Osteocyte (in vitro differentiated cells): ENCODE measurements at places on chromosomes 7 and 10. TPM values are rescaled to one million over a fixed set of nuclear protein-coding genes. Genes with fewer than 3 reads are reported as not detected.
A peak's percentile ranks its signal among the peaks of the same experiment; 100 is the strongest.

- DNase-seq = peak; percentile 34
- H3K4me1 ChIP-seq = peaks cover 88% of the 10 kb centered on the region
- H3K27ac ChIP-seq = peak overlapping the region; percentile 98
- H3K27me3 ChIP-seq = no peaks in the 10 kb centered on the region
- H3K36me3 ChIP-seq = peaks cover 4% of the 10 kb centered on the region
Observed at GRCh38 chr10:113131613-113132261, 181.7 kb downstream of the TCF7L2 start.

- H3K4me3 ChIP-seq = no peak overlapping the region
- H3K4me1 ChIP-seq = peaks cover 5% of the 10 kb centered on the region
- no peaks in the 10 kb centered on the region for H3K36me3 ChIP-seq
- no peak for DNase-seq
- H3K27ac ChIP-seq = no peak overlapping the region
Observed at GRCh38 chr10:61822781-61823230, 78.7 kb upstream of the ARID5B start.

DNA sequence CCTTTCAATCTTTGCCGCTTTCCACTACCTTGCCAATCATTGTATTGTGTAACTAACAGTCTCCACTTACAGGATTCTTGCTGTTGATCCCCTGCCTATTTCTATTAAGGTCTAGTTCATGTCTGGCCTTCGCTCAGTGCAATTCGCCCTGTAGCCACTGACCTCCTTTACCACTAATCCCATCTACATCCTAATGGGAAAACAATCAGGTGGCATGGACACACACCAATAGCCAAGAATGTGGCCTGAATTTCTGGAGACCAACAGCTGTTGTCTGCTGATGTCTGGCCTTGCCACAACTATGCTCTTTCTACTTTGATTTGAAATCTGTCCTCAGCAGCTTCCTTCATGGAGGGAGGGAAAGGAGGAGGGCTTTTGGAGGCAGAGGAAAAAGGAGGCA is 546.2 kb downstream of the SORCS3 start:
- no peak overlapping the region for H3K27ac ChIP-seq
- no peaks in the 10 kb centered on the region for H3K36me3 ChIP-seq
- H3K4me1 ChIP-seq = no peaks in the 10 kb centered on the region
- H3K4me3 ChIP-seq = no peak overlapping the region

- no peak overlapping the region for H3K4me3 ChIP-seq
- peaks cover 3% of the 10 kb centered on the region for H3K4me1 ChIP-seq
- DNase-seq = no peak
- peaks cover 36% of the 10 kb centered on the region for H3K36me3 ChIP-seq
- no peak overlapping the region for H3K27ac ChIP-seq
- no peaks in the 10 kb centered on the region for H3K27me3 ChIP-seq
Observed at GRCh38 chr10:68618234-68618633, 58.1 kb downstream of the TET1 start.

GRCh38 chr10:23718946-23719345 is 280.1 kb downstream of the OTUD1 start:
- H3K27me3 ChIP-seq = no peaks in the 10 kb centered on the region
- H3K4me3 ChIP-seq = no peak overlapping the region
- DNase-seq = no peak

The TUBB8 gene
- not detected in 2 replicates for total RNA-seq

- peaks cover 22% of the 10 kb centered on the region for H3K4me1 ChIP-seq
- H3K27ac ChIP-seq = no peak overlapping the region
- H3K36me3 ChIP-seq = no peaks in the 10 kb centered on the region
- DNase-seq = no peak
- peaks cover 77% of the 10 kb centered on the region for H3K27me3 ChIP-seq
- peak overlapping the region; percentile 52 for H3K4me3 ChIP-seq
Observed at GRCh38 chr10:124446830-124447750, 2.7 kb downstream of the NKX1-2 start.

The ELOVL3 gene
- total RNA-seq = not detected in 2 replicates

- no peak for DNase-seq
- peaks cover 4% of the 10 kb centered on the region for H3K36me3 ChIP-seq
- H3K4me3 ChIP-seq = no peak overlapping the region
Observed at GRCh38 chr10:72764151-72764550, 72.2 kb downstream of the MCU start.

DNA sequence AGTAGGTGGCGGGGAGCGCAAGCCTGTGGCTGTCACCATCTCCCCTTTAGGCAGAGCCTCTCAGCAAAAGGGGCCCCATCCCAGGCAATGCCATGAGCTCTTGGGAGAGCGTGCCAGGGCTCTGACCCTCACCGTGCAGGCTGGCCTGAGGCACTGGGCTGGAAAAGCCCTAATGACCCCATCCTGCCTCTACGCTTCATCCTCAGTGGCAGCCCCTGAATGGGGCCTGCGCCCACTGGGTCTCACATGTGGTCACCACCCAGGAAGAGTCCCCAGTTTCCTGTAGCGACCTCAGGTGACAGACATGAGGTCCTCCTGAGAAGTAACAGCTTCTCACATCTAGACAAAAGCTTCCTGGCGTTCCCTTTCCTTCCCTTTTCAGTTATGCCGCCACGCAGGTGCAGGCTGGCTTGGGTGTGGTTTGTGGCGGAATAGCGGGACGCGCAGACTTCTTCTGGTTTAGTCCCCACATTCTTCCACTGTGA is 59.2 kb downstream of the CLEC2L start:
- H3K27ac ChIP-seq = no peak overlapping the region
- no peaks in the 10 kb centered on the region for H3K4me1 ChIP-seq
- no peaks in the 10 kb centered on the region for H3K27me3 ChIP-seq
- DNase-seq = peak; percentile 72
- peaks cover 50% of the 10 kb centered on the region for H3K36me3 ChIP-seq
- no peak overlapping the region for H3K4me3 ChIP-seq

The CHST12 gene
- total RNA-seq = 28.0 and 30.2 TPM in 2 replicates

The MUC12 gene
- not detected in 2 replicates for total RNA-seq

DNA sequence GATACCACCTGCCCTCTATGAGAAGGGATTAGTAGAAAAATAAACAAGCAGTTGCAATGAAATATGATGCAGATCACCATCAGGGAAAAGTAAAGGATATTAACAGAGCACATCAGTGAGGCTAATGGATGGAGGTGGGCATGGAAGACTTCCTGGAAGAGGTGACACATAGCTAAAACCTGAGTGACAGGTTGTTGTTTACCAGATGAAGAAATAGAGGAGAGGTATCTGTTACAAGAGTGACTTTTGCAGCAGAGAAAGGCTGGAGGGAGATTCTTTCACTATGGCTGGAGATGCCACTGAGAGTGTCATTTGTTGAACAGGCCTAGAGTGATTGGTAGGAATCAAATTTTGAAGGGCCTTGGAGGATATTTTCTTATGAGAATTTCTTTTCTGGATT is 646.2 kb downstream of the GATA3 start:
- H3K27ac ChIP-seq = no peak overlapping the region
- DNase-seq = no peak
- H3K4me3 ChIP-seq = no peak overlapping the region
- H3K4me1 ChIP-seq = no peaks in the 10 kb centered on the region
- no peaks in the 10 kb centered on the region for H3K27me3 ChIP-seq

DNA sequence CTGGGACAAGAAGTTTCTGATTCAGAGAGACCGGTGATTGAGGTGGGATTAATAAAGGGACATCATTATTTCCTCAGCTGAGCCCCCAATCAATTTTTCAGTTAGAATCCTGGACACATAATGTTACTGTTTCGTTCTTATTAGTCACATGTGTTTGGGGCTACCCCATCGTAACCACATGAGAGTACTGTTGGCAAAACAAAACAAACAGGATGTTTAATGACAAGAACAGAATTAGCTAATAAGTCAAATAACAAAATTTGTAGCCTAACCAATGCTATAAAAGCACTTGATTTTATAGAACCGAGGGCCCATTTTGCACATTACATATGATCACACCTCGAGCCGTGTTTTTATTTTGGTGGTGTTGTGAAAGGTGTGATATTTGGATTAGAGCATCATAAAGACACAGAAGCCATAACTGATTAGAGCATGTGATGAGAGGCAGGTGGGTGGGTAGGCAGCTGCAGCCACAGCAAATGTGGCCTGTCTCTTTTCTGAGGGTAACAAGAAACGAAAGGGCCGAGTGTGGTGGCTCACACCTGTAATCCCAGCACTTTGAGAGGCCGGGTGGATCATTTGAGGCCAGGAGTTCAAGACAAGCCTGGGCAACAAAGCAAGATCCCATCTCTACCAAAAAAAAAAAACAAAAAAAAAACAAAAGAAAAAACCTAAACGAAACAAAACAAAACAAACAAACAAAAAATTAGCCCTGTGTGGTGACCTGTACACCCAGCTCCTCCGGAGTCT is 1.8 kb upstream of the VWC2 start:
- DNase-seq = no peak
- H3K4me3 ChIP-seq = no peak overlapping the region
- peaks cover 40% of the 10 kb centered on the region for H3K27me3 ChIP-seq
- H3K4me1 ChIP-seq = peaks cover 12% of the 10 kb centered on the region

The TRAPPC14 gene
- 18.2 and 20.3 TPM in 2 replicates for total RNA-seq

The WAPL gene
- 29.3 and 32.6 TPM in 2 replicates for total RNA-seq

DNA sequence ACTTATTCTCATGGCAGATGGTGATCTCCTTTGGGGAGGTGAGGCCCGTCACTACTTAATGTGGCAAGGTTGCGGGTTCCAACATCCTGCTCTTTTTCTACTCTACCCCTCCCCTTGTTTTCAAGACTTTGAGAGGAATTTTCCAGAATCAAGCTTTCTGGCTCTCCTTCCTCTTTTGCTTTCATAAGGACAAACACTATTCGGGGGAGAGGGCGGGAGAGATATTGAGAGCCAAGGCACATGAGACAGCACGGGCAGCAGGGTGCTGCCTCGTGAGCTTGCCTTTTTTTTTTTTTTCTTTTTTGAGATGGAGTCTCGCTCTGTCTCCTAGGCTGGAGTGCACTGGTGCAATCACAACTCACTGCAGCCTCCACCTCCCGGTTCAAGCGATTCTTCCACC is 6.9 kb upstream of the PFKFB3 start:
- no peaks in the 10 kb centered on the region for H3K27me3 ChIP-seq
- H3K4me3 ChIP-seq = no peak overlapping the region
- H3K4me1 ChIP-seq = peaks cover 35% of the 10 kb centered on the region
- H3K36me3 ChIP-seq = no peaks in the 10 kb centered on the region
- DNase-seq = no peak
- no peak overlapping the region for H3K27ac ChIP-seq

The SFTPA1 gene
- not detected in 2 replicates for total RNA-seq

DNA sequence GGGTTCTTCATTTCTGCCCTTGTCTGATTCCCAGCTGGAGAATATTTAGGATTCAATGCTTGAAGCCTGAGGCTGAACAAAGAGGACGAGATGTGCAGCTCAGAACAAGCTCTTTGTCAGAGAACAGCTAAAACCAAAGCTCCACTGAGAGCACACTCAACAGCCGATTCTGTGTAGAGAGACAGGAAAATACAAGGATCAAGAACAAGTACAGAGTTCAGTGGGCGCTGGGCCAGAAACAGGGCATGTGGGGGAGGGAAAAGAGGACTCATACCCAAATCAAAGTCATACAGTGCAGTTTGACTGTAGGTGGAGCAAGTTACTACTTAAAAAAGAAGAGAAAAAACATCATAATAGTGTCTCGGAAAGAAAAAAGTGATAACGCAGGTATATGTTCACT is at the start of gene AGMO:
Gene AGMO (minus strand): TSS at position 181 of the 400 bp plus-strand sequence.
- DNase-seq = peak; percentile 84
- peak within 1 kb of the TSS; percentile 95 for H3K27ac ChIP-seq
- H3K36me3 ChIP-seq = no peaks in the 10 kb centered on the region
- peak within 1 kb of the TSS; percentile 69 for H3K4me3 ChIP-seq
- H3K4me1 ChIP-seq = peaks cover 50% of the 10 kb centered on the region
- H3K27me3 ChIP-seq = no peaks in the 10 kb centered on the region

The C10orf105 gene
- total RNA-seq = not detected in 2 replicates

GRCh38 chr10:46317889-46318288 is 31.1 kb downstream of the ANTXRL start:
- H3K36me3 ChIP-seq = no peaks in the 10 kb centered on the region
- H3K4me1 ChIP-seq = no peaks in the 10 kb centered on the region
- no peak for DNase-seq
- H3K27me3 ChIP-seq = peaks cover 27% of the 10 kb centered on the region
- no peak overlapping the region for H3K27ac ChIP-seq

GRCh38 chr10:103868200-103868599 is 12.8 kb upstream of the SH3PXD2A start:
- peaks cover 4% of the 10 kb centered on the region for H3K27me3 ChIP-seq
- H3K4me3 ChIP-seq = no peak overlapping the region
- H3K27ac ChIP-seq = no peak overlapping the region
- no peak for DNase-seq

DNA sequence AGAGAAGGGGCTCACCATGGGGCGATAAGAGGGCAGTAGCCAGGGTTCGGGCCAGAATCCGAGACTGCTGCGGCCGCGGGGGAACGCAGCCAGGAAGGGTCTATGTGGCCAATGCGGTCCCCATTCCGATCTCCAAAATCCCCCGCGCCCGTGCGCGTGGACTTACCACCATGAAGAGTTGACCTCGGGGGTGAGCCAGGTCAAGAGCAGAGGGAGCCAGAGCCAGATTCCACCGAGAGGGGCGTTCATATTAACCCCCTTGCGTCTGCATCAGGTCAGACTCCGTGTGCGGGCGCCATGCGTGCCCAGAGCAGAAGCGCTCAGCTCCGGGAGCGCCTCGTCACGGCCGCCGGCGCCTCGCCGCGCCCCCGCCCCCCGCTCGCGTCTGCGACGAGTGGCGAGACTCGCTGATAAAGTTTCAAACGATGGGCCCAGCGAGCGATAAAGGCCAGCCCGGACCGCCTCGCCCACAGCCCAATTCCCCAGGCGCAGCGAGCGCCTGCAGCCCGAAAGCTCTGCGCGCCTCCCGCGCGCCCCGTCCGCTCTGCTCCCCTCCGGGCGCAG is at the start of gene WNT2:
Gene WNT2 (minus strand): TSS at position 318 of the 564 bp plus-strand sequence. CDS start 69 bp downstream, at position 249.
- peaks cover 7% of the 10 kb centered on the region for H3K36me3 ChIP-seq
- no peak for DNase-seq
- H3K4me1 ChIP-seq = peaks cover 45% of the 10 kb centered on the region
